GM04503 (cell line): ENCODE measurements at places on chromosomes 5 and 9.

DNA sequence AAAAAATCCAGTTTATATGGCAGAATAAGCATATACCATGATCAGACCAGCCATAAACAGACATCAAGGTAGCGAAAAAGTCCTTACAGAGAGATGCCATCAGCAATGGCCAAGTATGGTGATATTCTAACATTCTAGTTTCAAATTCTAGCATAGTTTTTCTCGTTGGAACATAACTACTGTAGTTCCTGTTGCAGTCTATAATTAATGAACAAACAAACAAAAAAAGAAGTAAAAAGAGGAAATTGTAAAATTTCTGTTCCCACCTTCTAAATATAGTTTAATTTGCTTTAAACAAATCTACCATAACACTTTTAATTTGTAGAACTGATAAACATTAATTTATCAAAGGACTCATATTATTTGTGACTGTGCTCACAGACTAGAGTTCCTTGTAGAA, 9.9 kb upstream of the CD180 start:
- no peak for DNase-seq

- no peak for DNase-seq
Observed at GRCh38 chr5:138024117-138024516, 8.8 kb downstream of the FAM13B start.

- no peak for DNase-seq
Observed at GRCh38 chr9:121744687-121745395, 93.4 kb downstream of the DAB2IP start.

DNA sequence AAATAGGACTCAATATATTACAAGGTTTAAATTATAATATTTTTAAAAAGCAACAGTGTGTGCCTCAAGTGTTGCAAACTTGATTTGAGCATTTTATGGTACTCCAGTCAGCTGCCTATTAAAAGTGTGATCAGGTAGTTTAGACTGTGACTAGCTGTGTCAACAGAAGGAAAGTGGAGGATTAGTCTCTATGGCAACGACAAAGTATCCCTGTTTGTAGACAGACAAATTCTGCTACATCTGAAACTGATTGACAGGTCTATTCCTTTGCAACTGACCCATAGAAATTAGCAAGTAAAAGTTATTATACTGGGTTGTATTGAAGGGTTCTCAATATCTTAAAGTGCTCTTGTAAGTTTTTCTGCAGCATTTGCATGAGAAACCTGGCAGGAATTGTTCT, 249.8 kb upstream of the ARRDC3 start:
- no peak for DNase-seq

- DNase-seq: no peak
Observed at GRCh38 chr9:115285836-115286235, 167.9 kb upstream of the TNC start.

- DNase-seq: no peak
Observed at GRCh38 chr5:67316695-67317094, 120.1 kb upstream of the CD180 start.

DNA sequence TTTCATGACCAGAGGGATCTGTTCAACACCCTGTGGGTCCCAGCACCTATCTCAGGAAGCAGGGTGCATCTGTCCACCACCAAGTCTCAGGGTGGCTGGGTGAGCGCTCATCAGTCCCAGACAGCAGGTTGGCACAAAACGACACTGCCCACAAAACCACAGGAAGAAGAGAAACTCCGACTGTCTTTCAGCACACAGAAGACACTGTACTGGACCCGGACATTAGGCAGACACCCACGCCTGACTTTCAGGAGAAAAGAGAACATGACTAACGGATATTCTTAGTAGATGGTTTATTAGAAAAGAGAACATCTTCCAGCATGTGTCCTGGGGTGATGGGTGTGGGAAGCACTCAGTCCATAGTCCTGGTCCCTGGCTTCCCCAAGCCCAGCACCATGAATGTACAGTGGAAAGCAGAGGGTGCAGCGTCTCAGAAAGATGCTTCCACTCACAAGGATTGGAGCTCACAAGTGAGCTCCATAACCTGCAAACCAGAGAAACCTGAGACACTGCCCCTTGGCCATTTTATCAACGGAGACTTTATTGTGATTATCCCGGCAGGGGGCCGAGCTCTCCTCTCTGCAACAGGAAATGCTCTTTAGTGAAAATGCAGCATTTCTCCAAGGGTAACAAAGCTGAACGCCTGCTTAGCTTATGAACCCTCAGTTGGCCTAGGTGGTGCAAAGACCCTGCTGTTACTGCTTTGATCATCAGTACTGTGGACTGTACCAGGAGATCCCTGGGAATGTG, 35.8 kb upstream of the LCP2 start:
- no peak for DNase-seq

DNA sequence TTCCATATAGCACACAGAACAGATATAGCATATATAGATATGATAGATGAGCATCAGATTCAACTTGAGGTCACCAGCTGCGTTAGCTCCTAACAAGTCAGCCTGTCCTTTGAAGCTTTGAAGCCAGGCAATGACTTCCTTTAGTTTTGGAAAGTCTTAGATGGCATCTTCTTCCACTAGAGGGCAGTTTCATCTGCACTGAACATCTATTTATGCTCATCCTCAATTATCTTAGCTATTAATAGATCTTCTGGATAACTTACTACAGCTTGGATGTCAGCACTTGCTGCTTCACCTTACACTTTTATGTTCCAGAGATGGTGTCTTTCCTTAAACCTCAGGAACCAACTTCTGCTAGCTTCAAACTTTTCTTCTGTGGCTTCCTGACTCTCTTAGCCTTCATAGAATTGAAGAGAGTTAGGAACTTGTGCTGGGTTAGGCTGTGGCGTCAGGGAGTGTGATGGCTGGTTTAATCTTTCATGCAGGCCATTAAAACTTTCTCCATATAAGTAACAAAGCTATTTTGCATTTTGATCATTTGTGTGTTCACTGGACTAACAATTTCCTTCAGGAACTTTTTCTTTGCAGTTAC, 1401.4 kb downstream of the EFNA5 start:
- DNase-seq: no peak

DNA sequence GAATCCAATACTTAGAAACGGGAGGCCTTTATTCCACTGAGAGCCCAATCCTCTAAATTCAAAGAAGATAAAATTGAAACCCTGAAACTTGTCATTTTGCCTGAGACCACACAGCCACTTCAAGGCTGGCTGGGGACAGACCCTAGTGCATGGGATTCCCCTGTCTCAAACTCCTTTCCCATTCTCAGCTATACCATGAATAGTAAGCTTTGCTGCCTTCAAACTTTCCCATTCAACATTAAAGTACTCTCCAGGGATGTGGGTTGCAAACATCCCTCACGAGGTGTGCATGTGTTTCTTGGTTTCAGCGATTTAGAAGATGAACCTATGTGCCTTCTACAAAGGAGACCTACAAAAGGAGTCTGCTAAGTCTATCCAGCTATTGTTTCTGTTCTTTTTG, 64.6 kb downstream of the GABRB2 start:
- DNase-seq: no peak

GRCh38 chr5:77492653-77493000, 511 bp upstream of the WDR41 start:
- DNase-seq: no peak

GRCh38 chr5:90854169-90854568, 295.6 kb downstream of the ADGRV1 start:
- DNase-seq: no peak

DNA sequence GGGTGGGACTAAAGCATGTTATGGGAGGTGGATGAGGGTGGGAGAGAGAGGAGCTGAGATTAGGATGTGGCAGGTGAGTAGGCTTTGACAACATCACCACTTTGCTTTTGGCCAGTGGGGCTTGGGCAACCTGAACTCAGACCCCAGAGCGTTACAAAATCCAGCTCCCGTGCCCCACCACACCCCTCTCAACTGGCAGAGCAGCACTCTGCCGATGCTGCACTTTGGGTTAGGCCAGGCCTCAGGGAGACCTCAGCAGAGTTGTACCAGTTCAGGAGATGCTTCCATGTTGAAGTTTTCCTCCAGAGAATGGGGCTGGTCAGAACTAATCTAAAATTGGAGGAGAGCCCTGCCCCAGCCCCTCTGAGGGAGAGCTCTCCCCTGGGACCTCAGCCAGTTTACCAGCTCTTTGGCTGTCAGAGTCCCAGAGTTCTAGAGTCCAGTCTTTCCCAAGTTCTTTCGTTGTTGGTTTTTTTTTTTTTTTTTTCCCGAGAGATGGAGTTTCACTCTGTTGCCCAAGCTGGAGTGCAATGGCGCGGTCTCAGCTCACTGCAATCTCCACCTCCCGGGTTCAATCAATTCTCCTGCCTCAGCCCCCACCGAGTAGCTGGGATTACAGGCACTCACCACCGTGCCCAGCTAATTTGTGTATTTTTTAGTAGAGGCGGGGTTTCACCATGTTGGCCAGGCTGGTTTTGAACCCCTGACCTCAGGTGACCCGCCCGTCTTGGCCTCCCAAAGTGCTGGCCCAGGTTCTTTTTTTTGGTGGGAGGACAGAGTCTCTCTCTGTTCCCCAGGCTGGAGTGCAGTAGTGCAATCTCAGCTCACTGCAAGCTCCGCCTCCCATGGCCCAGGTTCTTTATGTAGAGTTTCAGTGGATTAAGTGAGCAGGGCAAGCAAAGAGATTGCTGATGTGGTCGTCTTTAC, 17.8 kb downstream of the NUDT2 start:
- no peak for DNase-seq

DNA sequence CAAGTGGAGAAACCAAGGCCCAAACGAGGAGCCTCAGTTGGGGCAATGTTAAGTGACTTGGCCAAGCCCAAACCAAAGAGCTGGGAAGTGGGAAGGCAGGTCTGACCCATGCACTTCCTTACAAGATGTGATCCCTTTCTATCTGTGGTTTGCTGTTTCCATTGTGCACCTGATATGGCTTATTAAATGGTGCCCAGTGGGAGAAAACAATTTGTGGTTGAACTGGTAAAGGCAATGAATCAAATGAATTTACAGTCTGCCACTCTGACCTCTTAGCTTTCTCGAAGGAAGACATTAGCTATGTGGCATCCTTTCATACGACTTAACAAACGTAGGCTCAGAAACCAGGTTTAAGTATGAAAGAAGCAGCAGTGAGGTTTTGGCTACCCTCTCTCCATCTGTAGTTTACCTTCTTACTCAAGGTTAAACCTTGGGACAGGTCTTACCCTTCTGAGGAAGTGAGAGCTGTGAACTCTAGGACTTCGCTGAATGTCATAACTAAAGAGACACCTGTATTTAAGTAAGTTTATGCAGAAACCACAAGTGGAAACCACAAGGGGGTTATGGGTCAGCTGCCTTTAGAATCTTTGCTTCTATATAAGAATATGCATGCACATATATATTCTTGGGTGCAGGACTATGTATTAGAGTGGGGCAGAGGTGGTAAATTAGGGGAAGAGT, 100.5 kb upstream of the SPATA31D4 start:
- DNase-seq: no peak

GRCh38 chr5:133265720-133266526, 214.1 kb downstream of the HSPA4 start:
- peak; percentile 24 for DNase-seq

GRCh38 chr5:148810823-148811222, 15.6 kb upstream of the ADRB2 start:
- no peak for DNase-seq

DNA sequence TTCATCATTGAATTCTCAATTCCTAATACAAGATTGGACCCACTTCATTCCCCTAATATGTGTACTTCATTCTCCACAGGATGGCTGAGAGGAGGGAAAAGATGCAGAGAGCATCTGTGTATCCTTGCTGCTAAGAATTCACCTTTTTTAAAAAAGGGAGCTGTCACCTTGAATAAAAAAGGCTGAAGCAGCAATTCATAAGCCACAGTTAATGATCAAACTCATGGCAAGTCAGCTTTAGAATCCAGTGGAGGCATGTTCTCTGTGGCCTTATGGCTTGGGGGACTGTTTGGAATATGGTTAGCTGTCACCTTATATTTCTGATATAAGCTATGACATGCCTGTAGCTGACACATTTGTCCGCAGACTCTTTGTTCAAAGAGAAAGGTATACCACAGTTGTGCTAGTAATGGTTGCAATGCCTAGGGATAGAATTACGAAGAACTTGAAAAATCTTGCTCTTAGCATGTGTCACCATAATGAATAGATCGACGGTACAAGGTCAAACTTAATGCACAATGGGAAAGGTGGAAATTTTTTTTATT, 256.8 kb upstream of the TNC start:
- no peak for DNase-seq

GRCh38 chr5:112742424-112742823, 4.7 kb downstream of the APC start:
- no peak for DNase-seq

DNA sequence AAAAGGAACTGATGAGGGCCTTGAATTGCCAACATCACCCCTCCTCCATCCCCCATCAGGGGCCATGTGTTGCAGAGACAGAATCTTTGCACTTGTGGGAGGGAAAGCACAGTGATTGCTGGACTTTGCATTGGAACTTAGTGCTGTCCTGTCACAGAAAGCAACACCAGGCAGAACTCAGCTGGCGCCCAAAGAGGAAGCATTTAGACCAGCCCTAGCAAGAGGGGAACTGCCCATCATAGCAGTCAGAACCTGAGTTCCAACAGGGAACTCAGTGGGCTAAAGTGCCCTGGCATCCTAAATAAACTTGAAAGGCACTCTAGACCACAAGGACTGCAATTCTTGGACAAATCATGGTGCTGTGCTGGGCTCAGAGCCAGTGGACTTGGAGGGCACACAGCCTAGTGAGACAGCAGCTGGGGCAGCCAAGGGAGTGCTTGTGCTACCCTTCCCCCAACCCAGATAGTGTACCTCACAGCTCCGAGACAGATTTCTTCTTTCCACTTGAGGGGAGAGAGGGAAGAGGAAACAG, 128.1 kb downstream of the ACTL7B start:
- no peak for DNase-seq

GRCh38 chr5:51276250-51276649, 107.0 kb upstream of the ISL1 start:
- DNase-seq: no peak

- DNase-seq: no peak
Observed at GRCh38 chr9:110950041-110950645, 88.1 kb downstream of the LPAR1 start.

GRCh38 chr5:135979510-135979909, 24.7 kb upstream of the LECT2 start:
- DNase-seq: peak; percentile 75

GRCh38 chr9:37438359-37438758, 15.9 kb downstream of the GRHPR start:
- no peak for DNase-seq

DNA sequence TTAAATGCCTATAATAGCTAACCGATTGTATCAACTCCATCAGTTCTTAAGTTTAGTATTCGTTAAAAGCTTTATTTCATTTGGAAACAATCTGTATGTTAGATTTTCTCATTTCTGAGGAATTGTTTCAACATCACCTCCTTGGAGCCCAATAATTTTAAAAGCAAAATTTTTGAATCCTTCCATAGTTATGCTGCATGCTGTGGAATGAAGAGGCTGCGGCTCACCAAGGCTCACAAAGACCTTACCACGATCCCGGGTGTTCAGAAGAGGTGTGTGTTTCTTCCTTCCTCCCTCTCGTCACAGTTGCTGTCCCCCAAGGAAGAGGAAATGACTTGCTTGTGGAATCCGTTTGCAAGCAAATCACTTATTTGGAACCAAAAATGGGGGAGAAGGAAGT, 143.8 kb downstream of the FGF1 start:
- no peak for DNase-seq

- no peak for DNase-seq
Observed at GRCh38 chr5:40429258-40430100, 250.2 kb upstream of the PTGER4 start.
